Activated T-helper 1 cell treated with anti-CD3 and anti-CD28 coated beads, Interleukin-12 subunit alpha, Interleukin-12 subunit beta, Interleukin-2, Interleukin-4 antibody, amounts not matched to agents 30 ng/mL and 10 ng/mL and 1 ng/mL, durations not matched to agents 14 hours and 24 hours and 36 hours (primary cell): ENCODE measurements at places on chromosomes 4 and X. TPM values are rescaled to one million over a fixed set of nuclear protein-coding genes. Genes with fewer than 3 reads are reported as not detected.

The TIGD4 gene
- 0.24 and 0.57 TPM in 2 replicates for total RNA-seq

- H3K4me1 ChIP-seq: no peaks in the 10 kb centered on the region
- H3K4me3 ChIP-seq: no peak overlapping the region
- no peak overlapping the region for H3K27ac ChIP-seq
These were observed 111.5 kb downstream of the LARP7 start for GRCh38 chr4:112748352-112748878.

DNA sequence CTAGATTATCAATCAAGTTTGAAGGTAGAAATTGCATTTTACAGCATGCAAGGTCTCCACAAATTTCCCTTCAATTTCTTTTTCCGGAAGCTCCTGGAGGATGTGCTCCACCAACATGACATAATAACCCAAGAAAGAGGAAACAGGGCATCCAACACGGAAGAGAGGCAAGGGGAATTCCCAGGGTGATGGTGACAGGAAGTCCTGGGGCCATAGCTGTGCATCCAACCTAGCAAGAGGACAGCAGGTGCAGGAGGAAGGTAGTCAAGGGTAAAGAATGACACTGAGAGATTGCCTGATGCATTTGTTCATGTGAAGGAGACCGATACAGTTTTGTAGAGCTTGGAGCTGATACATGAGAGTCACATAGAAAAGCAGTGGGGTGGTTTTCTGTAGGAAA, 115.7 kb upstream of the LSM6 start:
- H3K36me3 ChIP-seq: no peaks in the 10 kb centered on the region
- peaks cover 4% of the 10 kb centered on the region for H3K27me3 ChIP-seq
- no peak overlapping the region for H3K4me3 ChIP-seq
- no peak for DNase-seq

DNA sequence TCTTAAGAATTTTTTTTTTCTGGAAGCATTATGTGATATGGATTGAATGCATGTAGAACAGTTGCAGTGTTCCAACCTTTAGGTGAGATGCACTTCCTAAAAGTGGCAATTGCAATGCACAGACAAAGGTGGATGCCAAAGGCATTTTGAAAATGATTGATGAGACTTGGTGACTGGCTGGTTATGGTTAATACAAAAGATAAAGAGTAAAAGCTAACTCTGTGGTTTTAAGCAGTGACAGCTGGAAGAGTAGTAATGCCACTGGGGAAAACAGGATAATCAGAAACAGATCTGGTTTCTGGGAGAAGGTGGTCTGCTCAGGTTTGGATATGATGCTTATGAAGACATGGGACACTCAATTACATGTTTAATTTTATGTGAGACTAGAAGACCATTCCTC, 345.6 kb downstream of the RPA4 start:
- H3K4me1 ChIP-seq: no peaks in the 10 kb centered on the region
- no peak overlapping the region for H3K4me3 ChIP-seq
- no peaks in the 10 kb centered on the region for H3K27me3 ChIP-seq
- no peak overlapping the region for H3K27ac ChIP-seq
- no peak for DNase-seq

DNA sequence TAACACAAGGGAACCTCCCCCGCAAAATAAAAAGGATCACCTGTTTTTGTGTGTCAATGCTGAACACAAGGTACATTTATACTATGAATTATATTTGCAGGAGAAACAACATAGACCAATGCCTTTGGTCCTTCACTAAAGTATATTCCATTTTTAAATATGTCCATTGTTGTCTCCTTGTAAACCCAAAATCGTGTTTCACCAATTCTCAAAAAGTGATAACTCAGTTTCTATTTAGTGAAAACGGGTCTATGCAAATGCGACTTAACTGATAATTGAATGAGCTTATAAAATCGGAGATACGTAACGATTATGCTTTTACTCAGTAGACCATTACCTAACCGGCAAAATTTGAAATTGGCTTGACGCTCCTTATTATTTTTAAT, 2.1 kb downstream of the BRWD3 start:
- H3K4me1 ChIP-seq: peaks cover 19% of the 10 kb centered on the region
- H3K27me3 ChIP-seq: peaks cover 3% of the 10 kb centered on the region
- no peaks in the 10 kb centered on the region for H3K36me3 ChIP-seq

The SOD3 gene
- total RNA-seq: not detected in 2 replicates

- no peak overlapping the region for H3K4me3 ChIP-seq
- no peaks in the 10 kb centered on the region for H3K4me1 ChIP-seq
- no peaks in the 10 kb centered on the region for H3K36me3 ChIP-seq
- H3K27me3 ChIP-seq: no peaks in the 10 kb centered on the region
- H3K27ac ChIP-seq: no peak overlapping the region
These were observed 1317.0 kb downstream of the STIM2 start for GRCh38 chr4:28177641-28178040.

DNA sequence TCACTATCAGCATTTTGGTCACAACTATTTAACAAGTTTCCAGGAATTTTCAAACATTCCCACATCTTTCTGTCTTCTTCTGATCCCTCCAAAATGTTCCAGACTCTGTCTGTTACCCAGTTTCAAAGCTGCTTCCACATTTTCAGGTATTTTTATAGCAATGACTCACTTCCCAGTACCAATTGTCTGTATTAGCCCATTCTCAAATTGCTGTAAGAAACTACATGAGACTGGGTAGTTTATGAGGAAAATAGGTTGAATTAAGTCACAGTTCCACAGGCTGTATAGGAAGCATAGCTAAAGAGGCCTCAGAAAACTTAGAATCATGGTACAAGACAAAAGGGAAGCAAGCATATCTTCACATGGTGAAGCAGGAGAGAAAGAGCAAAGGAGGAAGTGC, 475.0 kb upstream of the PCDH7 start:
- DNase-seq: no peak
- H3K27ac ChIP-seq: no peak overlapping the region
- no peaks in the 10 kb centered on the region for H3K27me3 ChIP-seq
- no peaks in the 10 kb centered on the region for H3K4me1 ChIP-seq

- H3K36me3 ChIP-seq: no peaks in the 10 kb centered on the region
- peaks cover 5% of the 10 kb centered on the region for H3K27me3 ChIP-seq
- no peak overlapping the region for H3K4me3 ChIP-seq
- H3K27ac ChIP-seq: no peak overlapping the region
- DNase-seq: no peak
These were observed 127.1 kb upstream of the SLC4A4 start for GRCh38 chr4:71211748-71212147.

The MAGEA2B gene
- not detected in 2 replicates for total RNA-seq
